ENCODE measurements at places on chromosomes 5 and 9.
A peak's percentile ranks its signal among the peaks of the same experiment; 100 is the strongest.

DNA sequence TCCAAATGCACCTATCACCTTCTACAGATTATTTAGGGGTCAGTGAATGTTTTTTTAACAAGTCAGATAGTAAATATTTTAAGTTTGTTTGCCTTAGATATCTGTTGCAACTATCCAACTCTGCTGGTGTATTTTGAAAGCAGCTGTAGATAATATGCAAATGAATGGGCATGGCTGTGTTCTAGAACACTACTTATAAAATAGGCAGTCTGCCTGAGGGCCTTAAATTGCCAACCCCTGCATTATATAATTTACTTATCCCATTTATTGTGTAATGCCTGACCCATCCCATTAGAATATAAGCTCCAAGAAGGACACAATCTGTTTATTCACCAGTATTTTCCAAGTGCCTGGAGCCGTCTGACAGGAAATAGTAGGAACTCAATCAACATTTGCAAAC, 149.0 kb downstream of the TTC39B start:
- no peak for DNase-seq

DNA sequence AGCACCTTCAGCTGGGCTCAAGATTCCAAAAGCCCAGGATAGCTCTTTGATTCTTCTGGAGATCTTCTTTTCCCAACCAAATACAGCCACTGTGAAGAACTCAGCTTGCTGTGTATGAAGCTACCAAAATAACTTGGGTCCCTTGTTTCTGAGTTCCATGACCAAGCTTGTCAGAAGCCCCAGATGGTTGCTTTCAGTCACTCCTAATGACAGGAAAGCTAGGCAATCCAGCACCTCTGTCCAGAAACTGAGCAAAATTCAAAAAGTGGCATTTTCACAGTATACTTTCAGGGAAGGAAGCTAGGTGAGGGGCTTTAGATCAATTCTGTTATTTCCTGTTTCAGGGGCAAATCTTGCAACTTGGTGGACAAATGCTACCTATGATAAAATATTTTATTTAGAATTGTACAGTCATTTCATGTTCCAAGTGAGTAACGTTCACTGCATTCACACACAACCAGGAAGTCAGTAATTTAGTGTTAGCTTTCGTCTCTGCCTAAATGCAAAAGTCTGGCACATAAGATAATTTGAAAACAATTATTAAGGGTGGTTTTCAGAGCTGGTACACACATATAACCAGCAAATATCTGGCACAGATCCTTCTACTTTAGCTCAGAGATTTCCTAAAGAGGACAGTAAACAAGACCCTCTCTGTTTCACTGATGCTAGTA, 330.1 kb downstream of the GLIS3 start:
- DNase-seq = no peak

DNA sequence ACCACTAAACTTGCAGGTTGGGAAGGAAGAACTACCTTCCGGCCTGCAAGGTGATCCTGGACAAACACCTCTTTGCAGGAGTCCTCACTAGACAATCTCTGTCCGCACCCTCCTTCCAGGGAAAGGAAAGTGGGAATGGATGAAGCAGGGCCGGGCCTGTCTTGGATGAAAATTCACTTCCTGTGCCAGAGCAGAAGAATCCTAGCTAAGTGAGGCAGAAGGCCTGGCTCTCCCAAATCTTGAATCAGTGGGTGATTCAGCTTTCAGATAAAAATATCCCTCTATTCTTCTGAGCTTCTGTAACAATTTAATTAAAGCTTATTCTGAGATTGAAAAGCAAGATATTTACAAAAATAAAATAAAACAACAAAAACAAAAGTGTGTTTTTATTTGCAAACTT, 281.9 kb upstream of the TLE4 start:
- DNase-seq = no peak

- DNase-seq = peak; percentile 36
Observed at GRCh38 chr9:28820741-28821140, 1247.5 kb upstream of the C9orf72 start.

GRCh38 chr9:33288828-33289483, 1.4 kb upstream of the NFX1 start:
- DNase-seq = no peak

DNA sequence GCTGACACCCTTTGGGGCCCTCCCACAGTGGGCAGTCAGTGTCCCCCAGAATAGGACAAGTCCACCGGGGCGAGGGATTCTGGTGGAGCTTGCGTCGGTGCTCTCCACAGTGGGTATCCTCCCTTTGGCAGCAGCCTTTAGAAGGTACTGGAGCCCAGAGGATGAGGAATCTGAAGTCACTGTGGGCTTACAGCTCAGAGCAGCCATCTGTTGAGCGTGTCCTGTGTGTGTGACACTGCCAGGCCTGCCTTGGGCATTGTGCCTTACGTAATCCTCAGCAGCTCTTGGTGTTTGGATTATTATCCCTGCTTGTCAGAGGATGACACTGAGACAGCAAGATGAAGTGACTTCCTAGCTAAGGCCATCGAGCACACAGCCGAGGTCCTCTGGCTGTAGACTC, 12.6 kb downstream of the URM1 start:
- peak; percentile 23 for DNase-seq

GRCh38 chr9:98540476-98540875, 168.3 kb downstream of the GABBR2 start:
- no peak for DNase-seq

DNA sequence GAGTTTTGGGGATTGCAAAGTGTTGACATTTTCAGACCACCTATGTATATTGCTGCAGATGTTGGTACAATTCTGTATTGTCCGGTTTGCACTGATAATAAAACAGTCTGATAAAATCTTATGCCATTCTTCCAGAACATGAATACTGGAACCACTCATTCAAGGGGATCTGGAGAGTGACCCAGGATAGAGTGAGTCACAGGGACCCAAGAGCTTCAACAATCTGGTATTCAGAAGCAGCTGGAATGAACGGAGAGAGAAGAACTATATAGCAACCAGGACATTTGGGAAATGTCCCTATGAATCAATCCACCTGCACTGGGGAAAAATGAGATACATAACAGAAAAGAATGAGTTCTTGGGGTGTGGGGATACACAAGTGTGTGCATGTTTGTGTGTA, 73.3 kb downstream of the SH3TC2 start:
- DNase-seq = no peak

- no peak for DNase-seq
Observed at GRCh38 chr9:104110509-104110908, 16.4 kb downstream of the SMC2 start.

GRCh38 chr9:28628031-28628430, 1054.8 kb upstream of the C9orf72 start:
- no peak for DNase-seq

DNA sequence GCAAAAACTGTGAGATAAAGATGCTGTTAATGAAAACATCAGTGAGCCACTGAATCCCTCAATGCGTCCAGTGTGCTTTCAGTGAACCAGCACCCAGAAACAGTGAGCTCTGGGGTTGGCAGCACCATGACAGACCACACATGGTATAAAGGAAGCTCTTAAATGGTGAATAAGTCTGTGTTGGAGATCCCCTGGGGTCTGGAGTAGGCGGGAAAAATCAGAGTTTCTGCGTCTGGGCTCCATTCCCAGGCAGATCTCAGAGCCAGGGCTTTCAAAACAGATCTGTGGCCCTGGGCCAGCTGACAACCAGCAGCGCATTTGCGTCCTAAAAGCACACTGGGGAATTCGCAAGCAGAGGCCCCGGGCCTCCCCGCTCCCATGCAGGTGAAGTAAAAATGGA, 233.5 kb downstream of the FRMD3 start:
- DNase-seq = peak; percentile 99

DNA sequence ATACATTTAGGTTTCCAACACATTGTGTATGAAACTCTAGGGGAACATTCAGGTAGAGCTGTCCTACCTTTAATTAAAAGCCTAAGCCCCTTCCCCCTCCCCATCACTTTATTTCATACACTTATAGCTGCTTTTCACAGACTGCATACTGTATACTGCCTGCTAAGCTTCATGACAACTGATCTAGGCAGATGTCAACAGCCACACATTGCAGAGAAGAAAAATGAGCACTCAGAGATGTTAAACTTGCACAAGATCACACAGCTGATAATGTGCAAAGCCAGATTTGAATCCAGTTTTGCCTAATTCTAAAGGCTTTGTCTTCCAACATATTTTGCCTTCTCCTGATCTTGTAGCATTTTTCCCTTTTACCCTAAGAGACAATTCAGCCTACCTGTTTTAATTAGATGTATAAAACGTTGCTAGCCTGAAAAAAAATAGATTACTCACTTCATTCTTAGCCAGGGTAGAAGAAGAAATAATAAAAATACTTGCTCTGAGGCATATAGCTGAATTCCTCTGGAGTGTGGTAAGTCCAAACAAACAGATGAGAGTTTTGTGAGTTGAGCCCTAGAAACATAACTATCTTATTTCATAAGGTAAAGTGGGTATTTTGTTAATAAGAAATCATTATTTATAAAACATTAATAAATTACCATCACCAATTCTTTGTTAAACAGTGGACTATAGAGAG, 56.9 kb upstream of the CAST start:
- no peak for DNase-seq

- no peak for DNase-seq
Observed at GRCh38 chr9:126523611-126524111, 90.1 kb upstream of the LMX1B start.

- DNase-seq = no peak
Observed at GRCh38 chr9:99038484-99038820, 66.5 kb upstream of the TGFBR1 start.

DNA sequence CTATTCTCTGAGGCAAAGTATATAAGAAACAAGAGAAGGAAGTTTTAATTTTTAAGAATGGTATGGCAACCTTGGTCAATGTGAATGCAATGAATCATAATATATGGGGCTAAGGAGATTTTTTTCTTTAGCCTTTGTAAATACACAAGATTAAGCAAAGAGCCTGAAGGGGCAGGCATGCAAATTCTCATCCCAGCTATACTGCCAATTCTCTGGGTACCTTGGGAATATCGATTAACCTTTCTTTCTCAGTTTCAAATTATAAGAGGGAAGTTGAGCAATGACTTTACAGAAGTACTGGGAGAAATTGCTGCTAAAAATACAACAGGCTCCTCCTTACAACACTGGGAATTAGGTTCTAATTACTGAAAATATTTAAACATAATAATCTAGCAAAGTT, 97.5 kb downstream of the MRPS27 start:
- DNase-seq = no peak

DNA sequence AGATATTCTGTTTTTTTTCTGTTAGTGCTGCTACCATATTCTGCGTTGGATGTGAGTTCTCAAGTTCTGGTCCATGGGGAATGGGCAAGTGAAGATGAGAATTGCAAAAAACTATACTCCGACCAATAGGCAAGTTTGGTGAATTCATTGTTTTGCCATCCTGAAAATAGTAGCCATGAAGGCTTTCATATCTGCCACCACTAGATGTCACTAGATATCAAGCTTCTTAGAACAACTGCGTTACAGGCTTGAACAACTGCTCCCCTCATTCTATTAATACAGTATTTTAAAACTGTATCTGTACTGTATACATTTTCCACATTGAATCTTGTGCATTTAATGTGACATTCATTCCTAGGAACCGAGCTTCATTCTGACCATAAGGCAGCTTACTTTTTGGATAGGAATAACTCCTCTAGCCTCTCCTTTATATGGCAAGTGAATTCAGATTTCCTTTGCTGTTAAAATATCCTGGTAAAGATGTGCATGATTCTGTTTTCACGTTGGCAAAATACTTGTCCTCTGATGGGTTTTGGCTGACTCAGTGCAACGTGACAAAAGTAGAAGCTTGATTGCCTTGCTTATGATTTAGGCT, 163.6 kb downstream of the SREK1 start:
- peak; percentile 85 for DNase-seq

GRCh38 chr9:93677048-93677571, 100.7 kb downstream of the PHF2 start:
- no peak for DNase-seq

DNA sequence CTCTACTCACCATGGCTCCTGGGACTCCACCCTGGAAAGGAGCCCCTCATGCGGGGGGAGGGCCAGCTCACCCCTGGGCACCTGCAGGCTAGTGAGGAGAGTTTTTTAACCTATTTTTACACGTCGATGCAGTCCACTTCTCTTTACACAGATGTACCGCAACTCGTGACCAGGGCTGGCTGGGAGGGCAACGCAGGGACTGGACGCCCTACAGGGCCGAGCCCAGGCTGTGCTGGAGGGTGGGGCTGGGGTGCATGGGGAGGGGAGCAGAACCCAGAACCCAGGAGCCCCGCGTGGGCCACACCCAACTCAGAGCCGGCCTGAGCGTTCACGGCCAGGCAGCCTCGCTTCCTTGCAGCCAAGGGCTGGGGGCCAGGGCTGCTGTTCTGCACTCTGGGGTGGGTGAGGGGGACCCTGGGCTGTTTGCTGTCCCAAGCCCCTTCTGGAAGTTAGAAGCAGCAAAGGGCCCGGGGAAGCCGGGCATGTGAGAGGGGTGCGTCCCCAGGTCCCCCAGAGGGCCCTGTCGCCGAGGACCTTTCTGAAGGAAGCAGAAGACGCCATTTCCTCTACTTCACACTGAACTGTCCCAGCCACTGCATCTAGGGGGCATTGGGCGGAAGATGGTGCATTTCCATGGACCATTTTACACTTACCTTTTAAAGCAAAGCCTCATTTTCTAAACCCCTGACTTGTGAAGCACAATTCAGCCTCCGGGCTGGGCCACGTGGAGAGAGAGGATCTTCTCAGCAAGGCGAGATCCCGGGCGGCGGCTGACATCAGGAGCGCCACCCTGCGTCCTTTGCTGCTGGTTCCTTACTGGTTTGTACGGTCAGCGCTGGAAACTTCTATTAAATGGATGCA, 90.5 kb downstream of the KCNT1 start:
- no peak for DNase-seq

- no peak for DNase-seq
Observed at GRCh38 chr9:99180662-99181061, 41.1 kb downstream of the ALG2 start.

GRCh38 chr5:150120617-150121447, 34.5 kb upstream of the CSF1R start:
- DNase-seq = no peak

DNA sequence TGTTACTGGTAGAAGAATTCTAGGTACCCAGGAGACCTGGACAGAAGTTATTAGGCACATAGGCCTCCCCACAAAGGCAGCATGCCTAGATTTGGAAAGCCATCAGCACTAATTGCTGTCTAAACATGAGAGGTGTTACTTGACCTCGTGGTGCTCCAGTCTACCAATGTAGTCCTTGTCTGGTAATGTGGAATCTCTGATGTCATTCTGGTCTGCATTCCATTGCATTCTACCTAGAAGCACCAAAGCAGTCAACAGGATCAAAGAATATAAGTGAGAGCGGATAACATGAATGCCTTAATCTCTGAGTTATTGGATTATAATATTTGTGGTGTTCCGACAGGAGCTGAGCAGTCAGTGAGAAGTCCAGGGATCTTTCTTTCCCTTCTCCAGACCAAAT, 175.2 kb downstream of the PSAT1 start:
- no peak for DNase-seq

- DNase-seq = no peak
Observed at GRCh38 chr9:111916234-111916645, 19.6 kb downstream of the UGCG start.

- no peak for DNase-seq
Observed at GRCh38 chr5:2764581-2764980, 13.1 kb upstream of the IRX2 start.

GRCh38 chr9:126569036-126569435, 44.7 kb upstream of the LMX1B start:
- DNase-seq = no peak

Measured in brain (organoid and tissue), 16 donors.